Activated CD8-positive, alpha-beta T cell treated with anti-CD3 and anti-CD28 coated beads, Interleukin-2, amount 10 ng/mL, durations not matched to agents 7 days and 5 days (primary cell): ENCODE measurements at places on chromosomes 1 and 21.

- no peak for DNase-seq
Observed at GRCh38 chr21:16624479-16625118, 888.2 kb upstream of the CXADR start.

DNA sequence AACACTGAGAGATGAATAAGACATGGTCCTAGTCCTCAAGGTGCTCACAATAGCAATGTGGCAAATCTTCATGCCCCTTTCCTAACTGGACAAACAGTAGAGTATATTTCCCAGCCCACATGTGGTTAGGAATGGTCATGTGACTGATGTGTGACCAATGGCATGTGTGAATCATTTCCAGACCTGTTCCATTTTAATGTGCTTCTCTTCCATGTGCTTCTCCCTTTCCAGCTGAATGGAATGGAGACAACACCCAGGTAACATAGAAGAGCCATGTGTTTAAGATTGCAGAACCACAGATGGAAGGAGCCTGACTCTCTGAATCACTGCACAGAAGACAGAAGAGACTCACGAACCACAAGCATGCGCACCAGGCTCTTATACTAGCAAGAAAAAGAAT lies 409.9 kb upstream of the NFIA start:
- DNase-seq, result no peak

DNA sequence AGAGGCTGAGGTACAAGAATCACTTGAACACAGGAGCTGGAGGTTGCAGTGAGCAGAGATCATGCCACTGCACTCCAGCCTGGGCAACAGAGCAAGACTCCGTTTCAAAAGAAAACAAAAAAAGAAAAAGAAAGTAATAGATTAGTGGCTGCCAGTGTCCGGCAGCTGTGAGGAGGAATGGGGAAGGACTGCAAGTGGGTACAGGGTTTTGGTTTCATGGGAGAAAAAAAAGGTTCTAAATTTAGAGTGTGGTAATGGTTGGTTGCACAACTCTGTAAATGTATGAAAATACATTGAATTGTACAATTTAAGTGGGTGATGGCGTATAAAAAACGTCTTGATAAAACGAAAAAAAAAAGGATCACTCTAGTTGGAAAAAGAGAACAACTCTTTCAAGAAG lies 6.7 kb downstream of the TAF1A start:
- no peak for DNase-seq

DNA sequence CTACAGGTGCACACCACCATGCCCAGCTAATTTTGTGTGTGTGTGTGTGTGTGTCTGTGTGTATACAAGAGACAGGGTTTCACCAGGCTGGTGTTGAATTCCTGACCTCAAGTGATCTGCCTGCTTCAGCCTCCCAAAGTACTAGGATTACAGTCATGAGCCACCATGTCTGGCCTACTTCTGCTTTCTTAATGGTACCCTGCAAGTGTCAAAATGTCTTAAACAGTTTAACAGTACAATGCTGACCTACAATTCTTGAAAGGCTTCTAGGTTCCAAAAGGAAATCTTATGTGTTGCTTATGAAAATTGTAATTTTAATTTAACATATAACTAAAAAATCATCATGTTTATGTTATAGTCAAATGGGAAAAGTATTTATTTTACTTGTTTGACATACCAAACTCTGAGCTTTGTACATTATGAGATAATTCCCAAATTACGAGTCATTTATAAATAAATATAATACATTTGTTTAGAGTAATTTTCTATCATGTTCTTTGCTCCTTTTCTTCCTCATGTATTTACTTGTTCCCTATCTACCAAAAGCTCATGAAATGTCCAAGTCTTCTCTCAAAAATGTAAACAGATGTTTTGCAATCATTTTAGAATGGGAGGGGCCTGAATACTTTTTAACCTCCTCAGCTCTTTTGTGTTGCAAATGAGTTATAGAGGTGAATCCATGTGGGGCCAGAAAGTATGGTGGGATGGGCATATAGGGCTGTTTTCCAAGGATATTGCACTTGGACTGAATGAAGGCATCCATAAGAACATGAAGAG lies 8.4 kb upstream of the VCAM1 start:
- DNase-seq, result no peak

DNA sequence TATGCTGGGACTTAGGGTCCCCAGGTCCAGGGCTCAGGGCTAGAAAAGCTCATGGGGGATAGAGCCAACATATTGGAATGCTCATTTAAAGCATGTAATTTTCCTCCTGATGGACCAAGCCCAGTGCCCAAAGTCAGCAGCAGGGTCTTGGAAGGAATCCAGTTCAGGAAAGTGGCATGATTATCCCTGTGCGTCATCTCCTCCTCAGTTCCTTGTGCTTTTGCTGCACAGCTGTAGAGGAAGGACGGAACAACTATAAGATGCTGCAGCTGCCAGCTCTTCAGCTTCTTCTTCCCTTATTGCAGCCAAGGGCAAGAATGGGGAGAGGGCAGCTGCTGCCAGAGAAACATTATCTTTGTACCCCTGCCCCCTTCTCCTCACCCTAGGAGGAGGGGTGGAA lies 58.4 kb downstream of the OVGP1 start:
- DNase-seq, result no peak

GRCh38 chr1:245397771-245398170 lies 243.0 kb downstream of the KIF26B start:
- DNase-seq, result no peak

DNA sequence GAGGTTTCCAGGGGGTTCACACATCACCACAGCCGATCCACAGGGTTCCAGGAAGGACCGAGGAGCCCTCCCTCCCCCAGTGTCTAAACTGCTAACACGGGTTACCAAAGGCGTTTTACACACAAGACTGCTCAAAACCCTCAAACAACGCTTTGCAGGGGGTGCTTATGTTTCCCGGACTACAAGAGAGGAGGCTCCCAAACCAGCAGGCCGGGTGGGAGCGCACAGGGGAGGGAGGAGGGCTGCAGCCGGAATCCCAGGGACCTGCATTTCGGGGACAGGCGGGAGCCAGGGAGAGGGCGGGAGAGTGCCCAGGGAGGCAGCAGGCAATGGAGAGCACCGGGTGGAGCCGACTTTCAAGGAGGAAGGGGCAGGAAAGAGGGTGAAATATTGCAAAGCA lies 50.8 kb downstream of the ACBD3 start:
- no peak for DNase-seq

- no peak for DNase-seq
Observed at GRCh38 chr1:29671446-29672356, 435.4 kb downstream of the PTPRU start.

DNA sequence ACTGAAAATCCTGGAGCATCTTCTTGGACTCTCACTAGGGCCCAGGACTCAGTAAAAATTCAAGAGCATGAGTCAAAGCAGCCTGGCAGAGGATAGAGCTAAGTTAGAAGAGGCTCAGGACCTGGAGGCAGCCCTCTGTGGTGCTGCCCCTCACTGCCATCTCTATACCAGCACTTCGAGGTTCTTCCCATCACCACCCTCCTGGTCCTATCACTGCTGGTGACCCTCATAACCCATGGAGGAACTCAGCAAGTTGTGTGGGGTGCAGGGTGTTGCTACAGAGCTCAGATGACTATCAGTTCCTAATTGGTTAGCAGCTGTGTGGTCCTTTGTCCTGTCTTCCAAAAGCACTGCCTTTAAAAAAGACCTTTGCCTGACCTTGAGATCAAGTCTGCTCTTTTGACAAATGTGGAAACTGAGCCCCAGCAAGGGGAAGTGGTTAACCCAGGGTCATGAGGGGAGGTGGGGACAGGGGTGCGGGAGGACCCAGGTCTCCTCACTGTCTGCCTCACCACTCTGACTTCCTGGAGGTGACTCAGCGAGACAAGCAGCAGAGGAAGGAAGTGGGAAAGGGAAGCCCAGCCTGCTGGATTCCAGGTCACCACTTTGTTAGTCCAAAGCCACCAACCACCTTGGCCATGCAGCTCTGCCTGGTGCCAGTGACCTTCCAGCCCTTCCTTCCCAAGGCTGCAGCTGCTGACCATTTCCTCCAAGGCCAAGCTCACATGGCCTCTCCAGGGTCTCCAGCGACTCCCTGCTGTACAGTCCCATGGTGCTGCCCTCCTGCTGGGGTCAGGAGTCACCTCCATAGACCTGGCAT lies 199.4 kb upstream of the EDN2 start:
- peak; percentile 66 for DNase-seq
